NCI-H2171 treated with DMSO at 0.1 percent for 48 hours (cell line): ENCODE measurements at places on chromosomes 11 and 22.

DNA sequence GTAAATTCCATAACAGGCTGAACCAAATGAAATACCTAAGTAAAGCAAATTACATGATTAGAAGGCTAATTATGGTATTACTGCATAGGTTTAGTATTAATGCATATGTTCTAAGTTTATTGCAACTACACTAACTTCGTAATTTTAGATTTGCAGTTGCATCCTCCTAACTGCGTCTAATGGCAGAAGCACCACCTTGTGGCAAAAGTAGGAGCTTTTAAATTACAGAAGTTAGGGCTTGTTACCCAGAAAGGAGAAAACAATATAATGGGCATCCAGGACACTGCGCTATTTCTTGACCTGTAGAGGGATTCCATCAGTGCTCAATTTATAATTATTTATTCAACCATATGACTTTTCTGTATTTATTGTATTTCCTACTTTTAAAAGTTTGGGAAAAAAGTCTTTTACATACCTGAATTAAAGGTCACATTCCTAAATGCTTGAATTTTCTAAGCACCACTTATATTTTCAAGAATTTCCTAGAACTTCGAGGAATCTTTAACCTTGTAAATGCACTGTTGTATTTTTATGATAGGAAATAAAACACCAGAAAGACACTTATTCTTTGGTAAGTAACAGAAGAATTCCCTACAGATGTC is 16.3 kb upstream of the GPR83 start:
- peak; percentile 6 for DNase-seq

DNA sequence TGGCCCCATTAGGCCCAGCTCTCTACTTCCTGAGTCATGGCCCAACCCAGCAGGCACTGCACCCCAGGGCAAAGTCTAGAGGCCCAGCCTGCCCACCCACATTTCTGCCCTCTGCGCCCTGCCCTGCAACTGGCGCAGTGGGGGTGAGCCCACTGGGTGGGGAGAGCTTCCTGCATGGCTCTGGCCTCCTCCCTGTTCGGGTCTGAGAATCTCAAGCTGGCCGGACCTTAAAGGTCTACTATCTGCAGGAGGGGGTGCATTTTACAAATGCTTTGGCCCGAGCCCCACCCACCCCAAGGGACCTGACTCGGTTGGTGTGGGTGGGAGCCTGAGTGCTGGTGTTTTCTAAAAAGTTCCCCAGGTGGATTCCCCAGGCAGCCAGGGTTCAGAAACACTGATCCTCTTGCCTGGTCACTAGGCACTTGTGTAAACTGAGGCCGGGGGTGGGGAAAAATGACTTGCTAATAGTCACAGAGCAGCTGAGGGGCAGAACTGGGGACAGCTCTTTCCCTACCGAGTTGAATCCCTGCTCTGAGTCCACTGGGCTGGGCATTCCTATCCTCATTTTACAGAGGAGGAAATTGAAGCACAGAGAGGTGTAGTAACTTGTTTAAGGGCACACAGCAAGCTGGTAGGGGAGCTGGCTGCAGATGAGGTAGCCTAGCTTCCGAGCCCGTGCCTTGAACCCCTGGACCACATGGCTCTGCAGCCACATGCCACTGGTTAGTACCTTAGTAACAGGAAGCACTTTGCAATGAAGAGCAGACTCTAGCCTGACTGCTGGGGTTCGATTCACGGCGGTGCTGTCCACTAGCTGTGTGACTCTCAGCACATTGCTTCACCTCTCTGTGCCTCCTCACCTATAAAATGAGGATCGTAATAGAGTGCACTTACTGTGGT is 36.3 kb downstream of the CD82 start:
- DNase-seq, result no peak

- DNase-seq, result no peak
These were observed 528 bp downstream of the WEE1 start for GRCh38 chr11:9573775-9574621.

- DNase-seq, result no peak
These were observed 4.7 kb upstream of the POLD4 start for GRCh38 chr11:67357831-67358670.

GRCh38 chr11:41978945-41979344 is 519.5 kb upstream of the LRRC4C start:
- no peak for DNase-seq
